ENCODE measurements at places on chromosomes 5 and 9. TPM values are rescaled to one million over a fixed set of nuclear protein-coding genes. Genes with fewer than 3 reads are reported as not detected.

Gene C5orf58
- not detected for total RNA-seq

Gene RANBP17
- total RNA-seq, result 15.9 TPM

Gene OTP
- 0.17 TPM for total RNA-seq

Gene AIF1L
- 20.2 TPM for total RNA-seq

Gene IFNA21
- total RNA-seq, result not detected

Gene ALDH7A1
- total RNA-seq, result 85.5 TPM

Gene CATSPER3
- 0.39 TPM for total RNA-seq

Gene HINT1
- 243 TPM for total RNA-seq

Gene PTGS1
- total RNA-seq, result 0.23 TPM

Gene MINAR2
- not detected for total RNA-seq

Gene GRAMD2B
- 29.1 TPM for total RNA-seq

Gene ATG10
- 4.3 TPM for total RNA-seq

Gene SUSD1
- total RNA-seq, result 16.6 TPM

Gene MORN5
- total RNA-seq, result not detected

Gene NCS1
- total RNA-seq, result 119 TPM

Gene EQTN
- total RNA-seq, result not detected

Gene FAM221B
- total RNA-seq, result not detected

Gene SH3TC2
- total RNA-seq, result 2.6 TPM

Gene CLIC3
- 0.39 TPM for total RNA-seq

Gene DENND1A
- 13.1 TPM for total RNA-seq

Gene CTXN3
- not detected for total RNA-seq

Gene NAIF1
- total RNA-seq, result 10.2 TPM

Gene TOR4A
- 10.8 TPM for total RNA-seq

Gene PSIP1
- total RNA-seq, result 25.4 TPM

Gene ANKRD31
- total RNA-seq, result 0.07 TPM

Gene PLAC8L1
- 2.7 TPM for total RNA-seq

Gene ERCC8
- total RNA-seq, result 11.8 TPM

Gene RBM27
- total RNA-seq, result 21.1 TPM

Gene MUSK
- not detected for total RNA-seq

Gene PROB1
- 0.60 TPM for total RNA-seq

Gene PCDHB6
- 0.70 TPM for total RNA-seq

Gene EPB41L4A
- 8.2 TPM for total RNA-seq

Gene TERT
- 0.50 TPM for total RNA-seq

Gene MSMP
- not detected for total RNA-seq

Gene NRG2
- 0.54 TPM for total RNA-seq

Gene ARHGEF37
- total RNA-seq, result 1.4 TPM

Gene CTSL
- total RNA-seq, result 94.9 TPM

Gene LPAR1
- total RNA-seq, result 11.5 TPM

Gene CDH9
- not detected for total RNA-seq

Gene AQP7
- total RNA-seq, result 1.9 TPM

Gene VAV2
- 41.6 TPM for total RNA-seq

Gene IFNE
- total RNA-seq, result 0.57 TPM

Gene C9orf50
- total RNA-seq, result not detected

Gene PAXX
- 18.8 TPM for total RNA-seq
